Panc1 (cell line): ENCODE measurements at places on chromosomes 11 and 22. TPM values are rescaled to one million over a fixed set of nuclear protein-coding genes. Genes with fewer than 3 reads are reported as not detected.

DNA sequence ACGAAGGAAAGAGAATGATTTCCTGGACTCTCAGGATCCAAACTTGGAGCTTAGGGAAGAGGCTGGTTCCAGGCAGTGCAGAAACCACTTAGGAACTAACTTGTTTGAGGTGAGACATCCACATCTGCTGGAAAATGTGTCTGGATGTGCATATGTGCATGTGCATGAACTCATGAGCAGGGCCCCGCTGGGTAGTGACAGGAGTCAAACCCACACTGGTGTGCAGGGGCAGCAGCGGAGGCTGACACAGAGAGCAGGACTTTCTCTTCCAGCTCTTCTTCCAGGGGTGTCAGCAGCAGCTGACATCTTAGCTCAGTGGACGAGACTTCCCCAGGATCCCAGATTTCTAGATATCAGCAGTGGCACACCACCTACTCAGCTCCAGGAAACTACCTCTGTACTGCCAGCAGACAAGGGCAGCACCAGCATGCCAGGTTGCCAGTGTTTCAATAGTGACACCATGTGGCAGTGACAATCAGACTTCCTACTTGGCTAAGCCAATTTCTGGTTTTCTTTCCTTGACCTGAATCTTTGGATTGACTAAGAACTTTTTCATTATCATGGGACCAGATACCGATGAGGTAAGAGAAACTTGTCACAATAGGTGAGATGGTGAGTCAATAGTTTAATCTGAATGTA is 227.5 kb upstream of the ZC3H12C start:
- DNase-seq: no peak

CRYBA4 gene
- total RNA-seq: not detected

DNA sequence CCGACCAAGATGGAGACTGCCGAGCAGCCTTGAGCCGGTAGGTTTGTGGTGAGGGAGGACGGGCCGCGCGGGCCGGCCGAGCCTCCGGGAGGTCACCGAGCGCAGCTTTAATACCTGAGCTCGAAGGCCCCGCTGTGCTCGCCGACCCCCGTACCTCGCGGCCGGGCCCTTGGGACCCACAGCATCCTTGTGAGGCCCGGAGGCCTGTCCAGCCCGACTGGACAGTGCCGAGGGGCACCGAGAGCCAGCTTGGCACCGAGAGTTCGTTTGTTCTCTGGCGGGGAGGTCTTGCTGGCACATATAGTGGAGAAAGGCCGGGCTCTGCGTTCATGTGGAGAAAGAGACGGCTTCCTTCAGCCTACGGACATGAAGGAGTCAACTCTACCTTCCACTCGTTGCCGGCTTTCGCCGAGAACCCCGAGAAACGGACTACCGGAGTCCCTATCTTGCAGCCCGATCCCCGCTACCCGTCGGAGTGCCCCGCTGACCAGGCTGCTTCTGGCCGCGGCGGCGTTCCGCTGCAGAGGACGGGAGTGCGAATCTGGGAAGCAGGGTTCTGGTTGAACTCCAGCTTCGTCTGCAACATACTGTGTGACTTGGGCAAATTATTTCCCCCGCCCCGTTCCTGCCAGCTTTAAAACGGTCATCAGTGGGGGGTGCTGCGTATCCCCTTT is 349 bp downstream of the TSSC4 start:
- no peak for DNase-seq

DNA sequence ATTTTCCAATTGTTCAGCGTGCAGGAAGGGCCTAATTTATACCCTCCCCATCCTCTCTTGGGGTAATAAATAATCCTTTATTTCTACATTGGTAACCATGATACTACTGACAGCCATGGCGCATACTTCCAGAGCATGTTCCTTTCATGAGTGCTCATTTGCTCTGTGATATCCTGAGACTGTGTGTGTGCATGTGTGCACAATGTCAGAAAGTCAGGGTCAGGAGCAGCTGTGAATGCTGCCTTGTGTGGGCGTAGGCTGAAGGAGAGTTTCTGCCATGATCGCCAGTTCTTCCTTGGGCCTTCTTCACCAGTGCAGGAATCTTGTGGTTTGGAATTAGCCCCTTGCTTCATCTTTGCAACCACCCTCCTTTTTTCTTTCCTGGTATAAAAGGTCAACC is 10.2 kb downstream of the TUBA8 start:
- DNase-seq: no peak

- no peak for DNase-seq
These were observed 390.6 kb downstream of the DYNC2H1 start for GRCh38 chr11:103499710-103500340.

DNA sequence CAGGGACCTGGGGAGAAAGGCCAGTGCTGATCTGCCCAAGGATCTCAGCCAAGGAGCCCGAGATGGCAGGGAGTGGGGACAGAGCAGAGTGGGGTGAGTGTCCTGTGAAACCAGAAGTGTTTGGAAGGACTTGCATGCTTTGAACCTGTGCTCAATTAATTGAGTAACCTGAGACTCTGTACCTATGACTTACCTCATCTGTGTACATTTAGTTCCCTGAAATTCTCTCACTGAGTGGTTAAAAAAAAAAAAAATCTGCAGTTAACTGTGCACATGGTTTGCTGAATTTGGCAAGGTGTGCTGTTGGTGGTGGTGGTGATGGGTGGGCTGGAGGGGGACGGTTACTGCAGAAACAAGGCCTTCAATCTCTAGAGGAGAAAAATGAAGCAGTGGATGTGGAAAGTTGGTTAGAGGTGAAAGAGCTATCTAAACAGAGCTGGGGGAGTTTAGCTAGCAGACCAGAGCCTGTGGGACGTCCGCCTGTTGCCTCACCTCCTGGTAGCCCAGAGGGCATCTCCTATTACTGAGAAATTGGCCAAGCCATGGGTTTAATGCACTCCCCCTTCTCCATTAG is 8.3 kb upstream of the SORL1-AS1 start:
- DNase-seq: no peak

DNA sequence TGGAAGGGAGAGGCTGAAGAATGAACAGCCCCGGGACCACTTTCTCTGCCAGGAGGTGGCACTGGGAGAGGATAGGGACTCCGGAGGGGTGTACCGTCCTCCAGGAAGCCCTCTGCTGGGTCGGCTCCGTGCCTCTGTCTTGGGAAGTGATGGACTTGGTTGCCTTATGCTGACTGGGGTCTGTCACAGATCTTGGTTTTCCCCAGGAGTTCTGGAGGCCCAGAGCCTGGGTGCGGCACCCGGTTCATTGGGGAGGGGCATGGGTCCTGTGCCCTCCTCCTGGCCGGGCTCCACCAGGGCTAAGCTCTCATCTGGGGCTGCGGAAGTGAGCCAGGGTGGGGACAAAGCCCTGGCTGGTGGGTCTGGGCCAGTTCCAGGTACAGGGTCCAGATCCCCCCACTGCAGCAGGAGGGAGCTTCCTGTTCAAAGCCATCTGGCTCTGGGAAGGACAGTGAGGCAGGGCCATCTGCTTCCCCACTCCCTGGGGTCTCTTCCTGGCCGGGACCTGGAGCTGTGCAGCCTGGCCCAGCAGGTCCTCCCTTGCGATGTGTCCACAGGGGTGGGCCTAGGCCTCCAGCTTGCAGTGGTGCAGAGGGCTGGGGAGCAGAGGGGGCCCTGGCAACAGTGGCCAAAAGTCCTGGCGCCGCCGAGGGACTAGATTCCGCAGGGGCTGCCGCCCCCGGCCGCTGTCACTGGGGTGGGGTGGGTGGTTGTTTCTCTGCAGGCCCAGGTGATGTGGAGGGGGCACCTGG is 1.1 kb upstream of the AP2A2 start:
- DNase-seq: no peak

HORMAD2 gene
- total RNA-seq: not detected

RIMBP3C gene
- total RNA-seq: 0.90 TPM

DNA sequence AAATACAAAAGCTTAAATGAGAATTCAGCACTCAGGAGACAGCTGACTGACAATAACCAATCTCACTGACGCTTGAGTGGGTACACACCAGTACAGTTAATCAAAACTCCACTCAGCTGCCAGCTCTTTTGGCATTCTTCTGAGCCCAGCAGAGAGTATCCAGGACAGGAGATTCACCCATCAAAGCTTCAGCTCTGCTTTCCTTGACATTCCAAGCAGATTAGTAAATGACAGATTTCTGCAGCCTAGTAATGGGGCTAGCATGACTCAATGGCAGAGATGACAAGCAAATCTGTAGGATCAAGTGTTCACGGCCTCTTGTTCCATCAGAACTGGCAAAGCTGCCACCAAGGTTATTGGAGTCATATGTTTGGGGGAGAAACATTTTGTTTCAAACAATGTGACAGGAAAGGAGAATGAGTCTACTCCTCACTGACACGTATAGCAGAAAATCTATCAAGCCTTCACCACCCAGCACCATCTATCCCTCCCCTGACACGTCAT is 420.0 kb downstream of the DYNC2H1 start:
- peak; percentile 20 for DNase-seq

OR52I2 gene
- total RNA-seq: not detected

- DNase-seq: no peak
These were observed 31.9 kb upstream of the CCDC90B start for GRCh38 chr11:83317757-83318690.

GRCh38 chr11:44456544-44457300 is 108.7 kb upstream of the CD82 start:
- no peak for DNase-seq

DNA sequence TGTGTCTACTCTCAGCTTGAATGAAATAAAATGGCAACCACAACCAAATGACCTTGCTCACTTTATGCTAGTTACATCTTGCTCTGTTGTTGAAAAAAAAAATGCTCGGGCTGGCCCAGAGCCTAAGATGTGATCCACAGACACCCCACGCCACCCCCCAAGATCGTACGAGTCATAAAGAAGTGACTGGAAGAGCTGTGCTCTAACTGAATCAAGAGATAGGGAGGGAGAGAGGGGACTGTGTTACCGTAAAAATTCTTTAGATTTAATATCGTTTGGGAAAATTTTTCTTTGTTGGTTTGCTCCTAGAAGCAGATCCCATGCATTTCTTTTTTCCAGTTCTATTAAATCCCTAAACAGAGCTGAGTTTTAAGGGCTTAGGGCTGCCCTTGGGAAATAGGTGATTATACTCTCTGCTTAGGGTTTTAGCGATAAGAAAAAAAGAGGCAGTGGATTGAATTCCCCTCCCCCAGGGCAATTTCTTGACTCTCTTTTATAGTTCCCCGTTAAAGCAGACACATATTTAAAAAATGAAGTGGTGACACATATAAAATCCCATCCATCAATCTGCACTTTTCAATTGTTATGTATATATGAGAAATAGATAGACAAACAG is 14.5 kb downstream of the MAML2 start:
- no peak for DNase-seq

NADSYN1 gene
- 76.1 TPM for total RNA-seq

DNA sequence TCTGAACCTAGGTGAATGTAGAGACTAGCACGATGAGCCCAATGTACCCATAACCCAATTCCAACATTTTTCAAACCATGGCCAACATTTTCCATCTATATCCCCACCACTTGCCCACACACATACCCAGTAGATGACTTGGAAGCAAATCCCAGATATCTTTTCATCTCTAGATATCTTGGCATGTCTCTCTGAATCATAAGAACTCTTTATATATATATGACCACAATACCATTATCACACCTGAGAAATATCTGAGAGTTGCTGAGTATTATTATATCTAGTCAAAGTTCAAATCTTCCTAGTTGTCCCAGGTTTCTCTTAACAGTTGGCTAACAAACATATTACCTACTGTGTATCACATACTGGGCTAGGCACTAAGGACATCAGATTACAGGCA is 37.9 kb upstream of the NFRKB start:
- DNase-seq: no peak

CCDC81 gene
- total RNA-seq: 0.49 TPM

DNA sequence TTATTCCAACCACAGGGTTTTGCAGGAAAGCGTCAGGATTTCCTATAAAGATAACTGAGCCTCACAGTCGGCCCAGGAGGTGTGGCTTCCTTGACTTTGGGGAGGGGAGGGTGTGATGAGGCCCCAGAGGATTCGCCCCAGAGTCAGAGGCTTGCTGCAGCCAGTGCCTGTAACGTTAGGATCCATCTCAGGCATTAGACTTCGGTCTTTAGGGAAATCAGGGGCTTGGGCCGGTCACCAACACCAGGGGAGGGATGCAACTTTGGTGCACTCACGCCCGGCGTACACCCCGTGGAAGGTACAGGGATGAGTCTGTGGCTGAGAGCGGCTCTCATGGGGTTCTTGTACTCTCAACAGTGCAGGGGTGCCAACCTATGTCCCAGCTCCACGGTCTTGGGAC is 5.7 kb upstream of the ANO1 start:
- no peak for DNase-seq

GRCh38 chr11:1964348-1964747 is 17.2 kb downstream of the MRPL23 start:
- no peak for DNase-seq

GRCh38 chr11:16352707-16353106 is 3.6 kb downstream of the SOX6 start:
- DNase-seq: no peak

BIK gene
- total RNA-seq: 0.18 TPM

DNA sequence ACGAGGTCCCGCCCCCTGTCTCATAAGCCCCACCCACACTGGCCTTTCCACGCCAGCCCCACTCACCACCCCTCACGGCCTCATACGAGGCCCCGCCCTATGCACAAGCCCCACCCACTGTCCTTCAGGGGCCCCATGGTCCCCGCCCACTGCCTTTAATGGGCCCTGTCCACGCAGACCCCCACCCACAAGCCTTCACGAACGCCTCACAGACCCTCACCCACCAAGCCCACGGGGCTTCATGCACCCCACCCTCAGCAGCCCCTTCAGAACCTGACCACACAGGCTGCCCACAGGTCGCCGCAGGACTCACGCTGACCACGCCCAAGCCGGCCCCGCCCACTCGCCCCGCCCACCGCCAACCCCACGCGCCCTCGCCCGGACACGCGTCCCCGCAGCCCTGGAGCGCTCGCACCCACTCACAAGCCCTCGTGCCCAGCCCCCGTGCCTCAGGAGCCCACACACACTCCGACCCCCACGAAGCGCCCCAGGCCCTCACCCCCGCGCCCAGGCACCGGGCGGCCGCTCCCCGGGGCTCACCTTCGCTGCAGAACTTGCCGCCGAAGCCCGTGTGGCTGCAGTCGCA is 10.5 kb downstream of the NRXN2 start:
- no peak for DNase-seq

DNA sequence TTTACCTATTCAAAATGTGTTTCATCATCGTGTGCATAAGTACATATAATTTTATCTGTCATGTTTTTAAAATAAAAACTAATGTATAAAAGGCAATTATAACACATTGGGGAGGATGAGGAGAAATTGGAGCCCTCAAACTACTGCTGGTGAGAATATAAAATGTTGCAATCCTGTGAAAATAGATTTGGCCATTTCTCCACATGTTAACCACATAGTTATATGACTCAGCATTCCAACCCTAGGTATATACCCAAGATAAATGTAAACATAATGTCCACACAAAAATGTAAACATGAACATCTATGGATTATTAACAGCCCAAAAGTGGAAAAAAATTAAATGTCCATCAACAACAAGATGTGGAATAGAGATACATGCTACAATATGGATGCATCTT is 928.0 kb upstream of the FAT3 start:
- DNase-seq: no peak

- no peak for DNase-seq
These were observed 15.4 kb downstream of the ARHGEF17 start for GRCh38 chr11:73323464-73323863.
